Posterior vena cava (tissue), 2 donors: ENCODE measurements at places on chromosomes 5 and 9. TPM values are rescaled to one million over a fixed set of nuclear protein-coding genes. Genes with fewer than 3 reads are reported as not detected.

TRAF2 gene
- total RNA-seq: 10.9 TPM

DNA sequence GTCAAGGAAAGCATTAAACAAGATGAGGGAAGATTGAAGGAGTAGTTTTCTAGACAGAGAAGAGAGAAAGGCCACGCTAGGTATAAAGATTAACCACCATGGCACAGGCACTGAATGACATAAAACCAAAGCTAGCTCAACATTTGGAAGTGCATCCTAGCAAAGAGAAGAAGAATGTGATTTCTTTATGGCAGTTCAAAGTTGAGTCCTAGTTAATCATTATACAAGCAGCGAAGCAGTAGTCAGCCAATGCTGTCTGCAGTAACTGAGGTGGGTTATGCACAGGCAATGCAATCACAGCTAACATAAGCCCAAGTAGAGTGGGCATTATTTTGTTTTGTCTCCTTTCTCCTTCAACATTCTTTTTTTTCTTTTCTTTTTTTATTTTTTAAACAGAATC lies 24.0 kb upstream of the ANKRD31 start:
- no peak for DNase-seq

- no peak for DNase-seq
Measured at GRCh38 chr5:23994581-23995370, 487.4 kb downstream of the PRDM9 start.

- no peak for DNase-seq
Measured at GRCh38 chr9:18010492-18010891, 431.6 kb downstream of the SH3GL2 start.

- peak; percentile 94 for DNase-seq
Measured at GRCh38 chr9:88998911-88999310, 7.6 kb downstream of the S1PR3 start.

DNA sequence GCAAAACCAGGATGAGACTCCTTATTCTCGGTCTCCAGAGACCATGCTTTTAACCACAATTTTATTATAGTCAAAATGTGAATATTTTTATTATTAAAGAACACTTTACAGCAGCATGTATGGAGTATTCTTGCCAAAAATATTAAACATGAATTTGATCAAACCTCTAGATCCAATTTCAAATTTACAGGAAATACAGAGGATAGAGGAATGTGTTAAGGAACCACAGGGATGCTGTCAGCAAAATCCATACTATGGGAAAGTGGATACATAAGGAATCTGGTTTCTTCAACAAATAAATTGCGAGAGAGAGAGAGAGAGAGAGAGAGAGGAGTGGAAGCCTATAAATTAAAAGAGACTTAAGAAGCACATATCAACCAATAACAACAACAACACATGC lies 348.2 kb upstream of the NUDT12 start:
- DNase-seq: no peak

- DNase-seq: no peak
Measured at GRCh38 chr9:71032779-71033178, 88.6 kb downstream of the TRPM3 start.

- no peak for DNase-seq
Measured at GRCh38 chr5:55176176-55176818, 3.3 kb upstream of the CDC20B start.

- DNase-seq: no peak
Measured at GRCh38 chr5:132176987-132177386, 50.7 kb downstream of the P4HA2 start.

DNA sequence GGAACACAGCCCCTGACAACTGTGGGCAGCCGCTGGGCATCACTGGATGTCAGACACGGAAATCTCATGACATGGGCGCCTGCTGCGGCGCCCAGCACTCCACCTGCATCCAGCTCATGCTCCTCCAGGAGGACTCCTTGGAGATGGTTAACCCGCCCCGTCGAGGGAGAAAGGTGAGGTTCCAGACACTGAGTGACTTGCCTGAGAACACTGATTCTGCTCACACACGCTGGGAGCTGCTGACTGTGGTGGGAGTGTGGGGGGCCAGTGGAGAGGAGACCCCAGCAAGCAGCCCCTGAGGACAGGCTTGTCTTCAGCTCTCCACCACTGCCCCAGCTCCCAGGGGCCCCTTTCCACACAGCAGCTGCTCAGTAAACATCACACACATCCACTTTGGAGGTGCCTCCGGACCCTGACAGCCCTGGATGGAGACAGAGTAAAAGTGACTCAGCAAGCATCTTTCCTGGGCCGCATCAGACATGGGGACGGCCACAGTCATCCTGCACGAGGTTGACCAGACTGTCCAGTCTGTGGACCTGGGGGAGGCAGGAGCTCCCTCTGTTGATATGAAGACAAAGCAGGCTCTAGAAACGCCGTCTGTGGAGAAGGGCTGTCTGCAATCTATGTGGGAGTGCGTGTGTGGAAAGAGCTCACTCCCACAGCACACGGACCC lies 283.7 kb upstream of the IRX4 start:
- peak; percentile 74 for DNase-seq

TMEFF1 gene
- 0.37 TPM for total RNA-seq

SHOC1 gene
- not detected for total RNA-seq

DNA sequence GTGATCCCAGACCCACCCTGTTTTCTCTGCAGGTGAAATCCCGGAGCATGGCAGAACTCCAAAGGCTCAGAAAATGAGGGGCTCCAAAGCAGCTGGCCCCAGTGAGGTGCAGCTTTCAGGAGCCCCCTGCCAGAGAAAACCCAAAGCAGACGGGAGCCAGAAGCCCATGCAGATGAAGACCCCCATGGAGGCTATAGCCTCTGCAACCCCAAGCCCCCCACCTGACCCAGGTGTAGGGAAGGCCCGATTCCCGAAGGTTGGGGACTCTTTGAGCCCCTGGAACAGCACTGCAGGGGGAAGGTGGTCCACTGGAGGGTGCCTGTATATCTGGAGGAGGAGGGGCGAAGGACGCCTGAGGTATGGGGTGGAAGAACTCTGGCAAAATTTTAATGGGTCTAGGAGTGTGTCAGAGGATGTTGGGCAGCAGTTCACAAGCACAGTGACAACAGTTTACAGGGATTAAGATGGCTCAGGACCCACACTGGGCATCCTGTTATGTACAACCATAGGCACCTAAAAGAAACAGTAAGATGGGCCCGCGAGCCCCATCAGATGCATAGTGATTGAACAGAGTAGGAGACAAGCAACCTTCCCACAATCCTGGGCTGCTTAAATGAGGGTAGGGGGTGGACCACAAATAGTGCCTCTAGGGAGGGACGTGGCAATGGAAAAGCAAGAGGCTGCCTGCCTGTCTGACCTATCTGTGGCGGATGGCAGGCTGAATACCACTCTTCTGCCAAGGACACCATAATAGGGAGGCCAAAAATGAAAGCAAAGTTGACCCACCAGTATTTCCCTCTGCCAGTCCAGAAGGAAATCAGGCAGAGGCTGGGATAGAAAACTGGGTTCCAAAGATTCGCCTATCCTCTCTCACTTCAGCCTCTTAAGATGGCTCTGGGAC lies 16.4 kb upstream of the ANXA6 start:
- peak; percentile 36 for DNase-seq

SAXO1 gene
- 0.05 TPM for total RNA-seq

GRCh38 chr5:132100672-132101261 lies 27.2 kb downstream of the CSF2 start:
- no peak for DNase-seq

PCDHGA10 gene
- 6.6 TPM for total RNA-seq

DNA sequence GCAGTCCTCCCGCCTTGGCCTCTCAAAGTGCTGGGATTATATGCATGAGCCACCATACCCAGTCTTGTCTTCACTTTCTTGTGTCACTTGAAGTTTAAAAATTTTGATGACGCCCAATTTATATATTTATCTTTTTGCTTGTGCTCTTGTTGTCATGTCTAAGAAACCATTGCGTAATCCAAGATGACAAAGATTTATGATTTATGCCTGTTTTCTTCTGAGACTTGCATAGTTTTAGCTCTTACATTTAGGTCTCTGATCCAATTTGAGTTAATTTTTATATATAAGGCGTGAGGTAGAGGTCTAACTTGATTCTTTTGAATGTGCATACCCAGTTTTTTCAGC lies 18.6 kb downstream of the ANKHD1 start:
- no peak for DNase-seq

- no peak for DNase-seq
Measured at GRCh38 chr5:7794311-7794710, 56.6 kb downstream of the CFAP90 start.
